ENCODE measurements at places on chromosomes 3 and 15.

DNA sequence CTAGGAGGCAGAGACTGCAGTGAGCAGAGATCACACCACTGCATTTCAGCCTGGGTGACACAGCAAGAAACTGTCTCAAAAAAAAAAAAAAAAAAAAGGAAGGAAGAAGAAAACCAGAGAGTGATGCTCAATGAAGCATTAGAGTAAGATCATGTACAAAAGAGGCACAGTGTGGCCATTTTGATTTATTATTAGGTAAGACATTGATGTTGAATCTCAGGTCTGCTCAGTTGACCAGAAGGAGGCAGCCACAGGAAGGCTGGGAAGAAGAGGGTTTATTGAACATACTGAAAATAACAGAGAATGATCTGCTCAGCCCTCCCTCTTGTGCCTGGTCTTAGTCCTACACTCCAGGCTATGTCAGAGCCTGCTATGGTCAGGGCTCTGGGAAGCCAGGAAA, 15.6 kb downstream of the LRRK1 start:
- DNase-seq, result no peak

GRCh38 chr3:114445233-114445632, 151.4 kb downstream of the TIGIT start:
- no peak for DNase-seq

GRCh38 chr3:146313746-146314111, 62.8 kb upstream of the PLSCR4 start:
- no peak for DNase-seq

DNA sequence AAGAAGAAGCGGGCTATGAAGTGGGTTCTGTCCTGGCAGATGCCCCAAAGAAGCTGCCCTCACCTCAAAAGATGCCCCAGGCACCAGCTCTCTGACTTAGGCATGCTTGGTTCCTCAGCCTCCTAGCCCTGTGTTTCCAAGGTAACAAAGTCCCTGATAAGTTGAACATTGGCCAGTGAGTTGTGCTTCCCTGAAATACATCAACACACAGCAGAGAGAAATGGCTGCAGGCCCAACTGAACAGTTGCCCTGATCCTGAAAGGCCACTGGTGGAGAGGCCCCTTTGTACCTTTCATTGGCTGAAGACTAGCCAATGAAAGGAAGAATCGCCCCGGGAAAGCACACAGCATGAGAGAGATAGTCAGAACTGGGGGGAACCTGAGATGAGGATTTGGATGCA, 169.9 kb upstream of the CTNNB1 start:
- no peak for DNase-seq

- DNase-seq, result no peak
Measured at GRCh38 chr3:47909607-47910006, 106.6 kb downstream of the MAP4 start.

- no peak for DNase-seq
Measured at GRCh38 chr15:31465083-31465955, 138.7 kb downstream of the KLF13 start.

GRCh38 chr3:71629711-71630110, 46.2 kb upstream of the FOXP1 start:
- DNase-seq, result no peak

- DNase-seq, result no peak
Measured at GRCh38 chr3:82960379-82960778, 1198.9 kb upstream of the GBE1 start.

- DNase-seq, result no peak
Measured at GRCh38 chr3:73786321-73786807, 161.6 kb upstream of the PDZRN3 start.

DNA sequence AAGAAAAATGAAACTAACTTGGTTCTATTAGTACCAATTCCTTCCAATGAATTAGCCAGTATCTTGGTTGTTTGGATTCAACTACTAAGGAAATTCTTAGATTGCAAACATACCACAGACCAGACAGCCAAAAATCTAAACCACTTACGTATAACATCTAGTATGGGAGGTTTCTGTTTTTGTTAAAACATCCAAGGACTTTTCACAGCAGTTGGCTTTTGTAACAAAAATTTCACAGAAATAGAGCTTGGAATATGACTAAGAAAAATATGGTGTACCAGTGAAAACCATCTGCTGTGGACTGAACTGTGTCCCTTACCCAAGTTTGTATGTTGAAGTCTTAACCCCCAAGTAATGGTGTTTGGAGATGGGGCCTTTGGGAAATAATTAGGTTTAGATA, 199.2 kb downstream of the OTOL1 start:
- no peak for DNase-seq

DNA sequence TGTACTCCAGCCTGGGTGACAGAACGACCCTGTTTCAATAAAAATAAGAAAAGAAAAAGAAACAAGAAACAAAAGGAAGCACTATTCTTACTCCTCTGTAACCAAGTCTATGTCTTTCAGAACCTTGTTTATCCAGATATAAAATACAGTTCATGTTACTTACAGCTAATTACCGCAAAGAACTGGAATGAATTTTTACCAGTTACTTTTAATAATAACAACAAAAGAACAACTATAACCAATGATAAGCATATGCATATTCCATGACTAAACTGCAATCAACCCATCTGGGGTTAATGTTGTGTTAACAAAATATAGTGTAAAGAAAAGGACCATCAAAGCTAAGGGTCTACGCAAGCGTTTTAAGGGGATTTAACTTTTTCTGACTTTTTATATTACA, 123.2 kb downstream of the SNRK start:
- no peak for DNase-seq

GRCh38 chr3:43676441-43676840, 14.3 kb upstream of the ABHD5 start:
- no peak for DNase-seq

DNA sequence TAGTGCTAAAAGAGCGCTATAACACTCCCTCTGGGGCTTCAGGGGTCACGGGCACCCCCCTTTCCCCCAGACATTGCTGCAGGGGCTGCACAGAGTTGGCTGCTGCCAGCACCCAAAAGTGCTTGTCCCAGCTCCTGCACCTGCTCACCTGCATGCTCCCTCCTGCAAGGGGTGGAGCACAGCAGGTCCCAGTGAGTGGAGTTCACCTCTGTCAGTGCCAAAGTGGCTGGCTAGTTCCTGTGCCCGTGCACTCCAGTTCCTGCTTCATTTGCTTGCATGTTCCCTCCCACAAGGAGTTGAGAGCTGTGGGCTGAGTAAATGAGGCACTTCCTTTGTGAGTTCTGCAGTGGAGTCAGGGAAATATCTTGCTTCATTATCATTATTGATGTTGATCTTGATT, 476.9 kb downstream of the SQOR start:
- DNase-seq, result no peak

GRCh38 chr15:60635507-60636352, 156.8 kb upstream of the ICE2 start:
- DNase-seq, result no peak

DNA sequence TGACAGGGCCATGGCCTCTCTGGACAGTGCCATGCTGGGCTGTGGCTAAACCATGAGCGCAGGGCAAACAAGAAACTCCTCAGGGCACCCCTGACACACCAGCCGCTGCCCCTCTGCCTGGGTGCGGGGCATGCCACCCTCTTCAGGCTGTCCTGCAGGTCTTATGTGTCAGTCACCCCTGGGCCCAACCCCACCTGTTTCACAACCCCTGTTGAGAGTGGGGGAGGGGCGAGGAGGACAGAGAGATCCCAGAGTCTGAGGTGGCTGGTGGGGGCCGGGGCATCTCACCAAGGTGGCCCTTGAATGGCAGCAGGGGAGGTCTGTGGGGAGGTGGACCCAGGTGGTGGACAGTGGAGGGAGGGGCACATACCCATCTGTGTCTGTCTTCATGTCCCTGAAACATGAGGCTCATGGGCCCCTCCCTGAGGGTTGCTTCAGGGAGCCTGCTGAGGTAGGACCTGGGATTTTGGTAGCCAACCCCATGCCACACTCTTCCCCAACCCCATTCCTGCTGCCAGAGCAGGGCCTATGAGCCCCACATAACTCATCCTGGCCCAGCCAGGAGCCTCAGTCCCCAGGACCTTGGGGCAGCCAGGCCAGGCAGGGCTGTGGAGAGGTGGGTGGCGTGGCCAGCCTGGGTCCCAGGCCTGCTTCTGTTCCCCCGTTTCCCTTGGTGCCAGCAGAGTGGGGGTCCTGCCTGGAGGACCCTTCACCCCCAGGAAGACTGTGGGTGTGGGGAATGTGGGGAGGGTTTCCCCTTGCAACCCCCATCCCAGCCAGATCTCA, 1.7 kb upstream of the STAB1 start:
- DNase-seq, result no peak

- DNase-seq, result no peak
Measured at GRCh38 chr3:107718547-107718946, 195.8 kb downstream of the BBX start.

DNA sequence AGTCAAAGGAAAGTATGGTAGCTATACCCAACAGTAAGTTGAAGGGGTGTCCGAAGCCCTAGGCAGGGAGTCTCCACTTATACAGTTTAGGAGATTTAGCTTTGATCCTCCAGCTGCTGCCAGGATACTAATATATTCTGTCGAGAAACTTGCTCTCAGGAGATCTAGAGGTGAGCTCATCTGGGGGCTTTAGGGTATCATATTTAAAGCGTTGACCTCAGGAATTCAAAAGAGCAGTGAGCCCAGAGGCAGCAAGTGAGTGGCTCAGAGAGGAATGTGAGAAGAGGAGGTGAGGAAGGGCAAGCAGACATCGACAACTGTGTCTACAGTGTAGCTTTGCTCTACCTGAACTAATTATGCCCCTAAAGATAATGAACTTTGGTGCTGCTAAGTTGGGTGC, 245.1 kb upstream of the LRTM1 start:
- DNase-seq, result no peak

GRCh38 chr3:57896031-57896430, 112.2 kb upstream of the FLNB start:
- DNase-seq, result no peak

GRCh38 chr3:77459926-77460325, 420.0 kb downstream of the ROBO2 start:
- no peak for DNase-seq

DNA sequence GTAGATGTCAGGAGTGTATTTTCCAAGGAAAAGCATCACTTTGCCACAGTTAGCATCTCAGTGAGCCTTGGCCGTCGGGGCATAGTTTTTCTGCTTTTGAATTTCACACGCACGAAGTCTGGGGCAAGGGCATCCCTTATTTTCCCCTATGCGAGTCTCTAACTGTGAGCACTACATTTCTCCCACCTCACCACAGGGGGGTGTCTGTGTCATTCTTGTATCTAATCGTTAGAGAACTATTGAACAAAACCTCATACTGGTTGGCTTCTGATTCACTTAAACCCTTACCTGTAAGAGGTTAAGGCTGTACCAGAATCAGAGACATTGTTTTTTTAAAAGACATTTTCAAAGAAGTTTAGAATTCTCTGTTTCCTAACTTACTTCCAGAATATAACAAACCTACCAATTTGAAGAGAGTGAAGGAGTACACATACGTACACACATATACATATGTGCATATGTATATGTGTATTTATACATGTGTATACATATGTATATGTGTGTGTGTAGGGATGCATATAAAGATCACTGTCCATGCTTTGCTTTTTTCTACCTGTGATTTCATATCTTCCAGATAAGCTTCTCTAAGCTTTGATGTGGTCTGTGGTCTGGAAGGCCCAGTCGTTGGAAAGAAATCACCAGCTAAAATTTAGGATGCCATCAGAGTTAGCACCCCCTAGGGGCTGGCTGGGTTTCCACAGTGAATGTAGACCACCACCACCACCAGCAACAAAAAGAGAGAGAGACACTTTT, 49.4 kb downstream of the MYZAP start:
- DNase-seq, result no peak
